ENCODE measurements at places on chromosomes 12 and 14.

- no peak for DNase-seq
Observed at GRCh38 chr12:74980510-74980909, 229.1 kb downstream of the KCNC2 start.

- DNase-seq = no peak
Observed at GRCh38 chr12:80861641-80862378, 75.9 kb downstream of the LIN7A start.

- DNase-seq = peak; percentile 6
Observed at GRCh38 chr12:124321040-124321481, 26.2 kb downstream of the RFLNA start.

GRCh38 chr12:122139266-122139665 is 34.8 kb downstream of the IL31 start:
- DNase-seq = no peak

GRCh38 chr12:90585640-90586304 is 369.2 kb downstream of the CCER1 start:
- no peak for DNase-seq

GRCh38 chr14:21894003-21894897 is 220.6 kb upstream of the OR4E1 start:
- DNase-seq = no peak

GRCh38 chr12:14784471-14784870 is 18.8 kb downstream of the WBP11 start:
- DNase-seq = no peak

DNA sequence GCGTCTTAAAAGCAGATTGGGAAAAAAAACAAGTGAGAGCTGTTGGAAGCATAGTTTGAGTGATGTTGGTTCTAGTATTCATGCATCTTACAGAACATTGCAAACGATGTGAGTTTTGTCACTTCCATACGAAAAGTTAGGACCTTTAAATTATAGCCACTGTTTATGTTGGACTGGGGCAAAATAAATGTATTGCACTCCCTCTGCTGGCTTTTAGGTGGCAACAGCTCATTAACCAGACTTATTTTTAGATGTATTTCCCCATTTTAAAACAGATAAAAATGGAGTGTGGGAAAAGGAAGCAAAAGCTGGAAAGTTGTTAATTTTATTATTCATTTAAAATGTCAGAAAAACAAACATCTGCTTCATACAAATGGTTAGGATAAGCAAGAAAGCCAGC is 111.9 kb downstream of the LGR5 start:
- peak; percentile 14 for DNase-seq

DNA sequence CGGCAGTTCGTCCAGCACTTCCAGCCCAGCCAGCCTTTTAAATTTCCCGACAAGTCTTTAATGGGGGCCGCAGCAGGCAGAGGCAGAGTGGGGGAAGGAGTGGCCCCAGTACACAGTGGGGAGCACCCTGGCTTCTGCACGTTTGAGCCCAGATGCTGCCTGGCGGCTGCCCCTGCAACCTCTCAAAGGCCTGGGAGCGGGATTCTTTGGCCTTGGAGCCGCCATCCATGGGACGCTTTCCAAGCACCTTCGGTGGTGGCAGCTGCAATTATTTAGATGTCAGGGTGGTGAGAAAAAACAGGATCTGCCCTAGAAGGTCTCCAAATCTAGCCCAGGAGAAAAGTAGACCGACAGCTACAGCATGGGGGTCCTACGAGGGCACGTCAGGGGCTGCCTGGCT is 46.0 kb downstream of the FAM222A start:
- DNase-seq = no peak

DNA sequence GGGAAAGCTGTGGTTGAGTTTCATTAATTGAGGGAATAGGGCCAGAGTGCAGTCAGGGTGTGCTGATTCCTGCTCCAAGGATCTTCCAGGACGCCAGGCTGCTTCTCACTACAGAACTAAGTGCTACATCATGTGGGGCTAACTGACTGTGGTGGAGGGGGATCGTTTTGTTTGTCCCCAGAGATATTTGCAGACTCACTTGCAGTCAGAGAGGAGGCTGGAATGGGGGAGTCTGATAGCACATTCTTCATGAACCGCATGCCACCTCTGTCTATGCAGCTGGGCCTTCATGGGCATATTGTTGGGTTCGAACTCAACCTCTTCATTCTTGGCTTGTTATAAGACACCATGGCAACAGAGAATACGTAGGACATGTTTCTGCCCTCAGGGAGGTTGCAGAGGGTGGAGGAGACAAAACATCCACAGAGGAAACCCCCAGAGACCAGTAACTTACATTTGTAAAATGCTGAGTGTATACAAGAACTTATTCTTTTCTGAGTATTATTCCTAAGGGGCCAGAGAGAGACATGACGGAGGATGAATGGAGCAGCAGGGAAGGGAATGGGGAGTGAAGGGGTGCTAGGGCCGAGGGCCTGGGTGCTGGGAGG is 13.0 kb downstream of the KRT7 start:
- no peak for DNase-seq

Measured in NCI-H1105 (cell line).